Stimulated activated CD8-positive, alpha-beta memory T cell treated with anti-CD3 and anti-CD28 coated beads, Interleukin-15, amount 100 ng/mL, for 48 hours (primary cell): ENCODE measurements at places on chromosomes 16 and 17.

GRCh38 chr16:21626659-21627277 is 25.6 kb downstream of the IGSF6 start:
- DNase-seq, result no peak

DNA sequence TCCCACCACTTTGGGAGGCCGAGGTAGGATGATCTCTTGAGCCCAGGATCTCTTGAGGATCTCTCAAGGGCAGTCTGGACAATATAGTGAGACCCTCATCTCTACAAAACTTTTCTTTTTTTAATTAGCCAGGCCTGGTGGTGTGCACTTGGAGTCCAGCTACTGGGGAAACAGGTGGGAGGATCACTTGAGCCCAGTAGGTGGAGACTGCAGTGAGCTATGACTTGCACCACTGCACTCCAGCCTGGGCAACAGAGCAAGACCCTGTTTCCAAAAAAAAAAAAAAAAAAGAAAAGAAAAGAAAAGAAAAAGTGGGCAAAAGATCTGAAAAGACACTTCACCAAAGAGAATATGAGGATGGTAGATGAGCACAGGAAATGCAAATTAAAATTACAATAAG is 15.0 kb downstream of the RAB40B start:
- no peak for DNase-seq

DNA sequence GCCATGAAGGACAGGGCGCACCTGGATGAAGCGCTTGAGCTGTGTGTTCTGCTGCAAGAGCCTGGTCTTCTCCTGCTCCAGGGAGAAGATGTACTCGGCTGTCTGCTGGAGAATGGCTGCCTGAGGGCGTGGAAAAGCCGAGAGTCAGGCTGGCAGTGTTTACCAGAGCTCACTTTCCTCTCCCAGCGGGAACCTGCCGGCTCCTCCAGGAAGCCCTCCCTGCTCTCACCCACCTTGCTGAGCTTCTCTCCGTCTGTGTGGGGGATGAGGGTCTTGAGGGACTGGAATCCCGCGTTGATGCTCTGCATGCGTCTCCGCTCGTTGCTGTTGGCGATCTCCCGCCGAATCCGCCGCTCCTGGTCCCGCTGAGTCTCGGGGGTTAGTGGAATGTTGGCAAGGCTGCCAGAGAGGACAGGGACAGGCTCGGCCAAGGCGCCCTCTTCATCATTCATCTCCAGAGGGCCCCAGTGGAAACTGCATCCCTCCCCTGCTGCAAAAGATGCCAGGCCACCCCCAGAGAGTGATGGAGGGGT is 10.5 kb downstream of the TFAP4 start:
- DNase-seq, result no peak

DNA sequence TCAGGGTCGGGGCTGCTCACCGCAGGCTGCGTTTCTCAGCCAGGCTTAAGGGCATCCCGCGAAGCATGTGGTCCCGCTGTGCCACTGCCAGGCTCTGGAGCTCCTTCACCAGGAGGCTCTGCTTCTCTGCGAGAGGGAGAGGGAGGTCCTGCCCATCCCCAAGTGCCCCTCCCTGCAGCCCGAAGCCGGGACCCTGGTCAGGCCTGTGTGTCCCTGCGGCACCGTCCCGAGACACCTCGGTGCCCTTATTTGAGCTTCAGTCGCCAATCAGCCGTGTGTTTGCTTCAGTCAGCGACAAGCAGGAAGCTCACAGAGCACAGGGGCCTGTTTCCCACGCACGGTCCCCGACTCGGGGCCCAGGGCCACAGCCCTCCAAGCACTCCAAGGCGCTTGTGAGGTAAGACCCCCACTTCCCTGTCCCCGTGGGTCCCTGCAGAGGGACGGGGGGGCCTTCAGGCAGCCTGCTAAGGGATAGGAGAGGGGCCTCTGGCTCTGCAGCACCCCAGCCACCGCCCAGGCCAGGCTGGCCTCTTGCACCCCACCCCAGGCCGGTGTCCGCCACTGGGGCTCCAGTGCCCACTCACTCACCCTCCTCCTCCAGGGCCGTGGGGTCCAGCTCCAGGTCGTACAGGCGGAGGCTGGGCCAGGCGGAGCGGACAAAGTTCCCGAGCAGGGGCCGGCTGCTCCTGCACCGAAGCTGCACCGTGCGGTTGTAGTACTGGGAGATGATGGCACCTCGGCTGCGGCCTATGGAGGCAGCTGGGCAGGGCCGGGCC is 3.2 kb downstream of the TMC6 start:
- DNase-seq, result no peak

GRCh38 chr16:51119973-51120729 is 30.9 kb downstream of the SALL1 start:
- DNase-seq, result no peak

GRCh38 chr16:22348291-22348690 is 26.1 kb downstream of the CDR2 start:
- DNase-seq, result no peak

DNA sequence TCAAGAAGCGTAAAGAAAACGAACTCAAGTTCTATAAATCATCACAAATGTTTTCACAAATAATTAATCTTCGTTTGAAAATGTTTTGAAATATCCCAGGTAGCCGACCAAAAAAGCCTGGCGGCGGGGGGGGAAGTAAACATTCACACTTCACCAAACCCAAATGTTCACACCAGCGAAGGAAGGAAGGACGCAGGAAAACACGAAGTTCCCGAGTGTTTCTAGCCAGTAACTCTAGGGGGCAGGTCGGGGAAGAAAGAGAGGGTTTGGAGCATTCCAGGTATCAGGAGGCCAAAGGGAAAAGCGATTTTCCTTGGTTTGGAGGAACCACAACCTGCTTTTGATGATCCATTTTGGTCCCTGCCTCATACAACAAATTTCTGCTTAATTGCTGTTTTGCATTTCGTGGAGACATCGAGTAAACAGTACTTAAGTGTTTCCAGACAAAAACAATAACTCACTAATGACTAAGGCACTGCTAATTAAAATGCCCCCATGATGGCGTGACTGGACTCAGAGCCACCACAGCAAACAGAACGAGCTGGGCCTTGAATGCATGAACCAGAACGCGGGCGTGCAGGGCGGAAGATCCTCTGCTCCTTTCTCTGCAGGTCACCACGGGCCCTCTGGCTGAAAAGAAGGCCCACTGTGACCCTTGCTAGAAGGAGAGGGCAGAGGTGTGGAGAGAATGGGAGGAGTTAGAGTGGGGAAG is 16.6 kb downstream of the ZFHX3 start:
- no peak for DNase-seq

DNA sequence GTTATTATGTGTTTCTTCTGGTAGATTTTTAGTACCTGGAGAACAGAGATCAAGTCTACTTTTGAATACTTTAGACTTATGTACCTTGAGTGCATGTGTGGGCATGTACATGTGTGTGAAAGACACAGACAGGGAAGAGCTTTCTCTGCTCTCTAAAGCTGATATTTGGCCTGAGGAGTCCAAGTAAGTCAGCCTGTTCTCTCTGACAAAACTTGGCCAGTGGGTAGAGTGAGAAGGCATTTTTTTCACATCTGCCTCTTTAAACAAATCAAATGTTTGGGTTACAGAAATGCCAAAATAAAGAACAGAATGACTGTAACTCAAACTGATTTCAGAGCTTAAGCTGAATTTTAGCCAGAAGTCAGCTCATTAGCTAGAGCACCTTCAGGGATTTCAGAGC is 309.7 kb upstream of the DYNLRB2 start:
- DNase-seq, result no peak

DNA sequence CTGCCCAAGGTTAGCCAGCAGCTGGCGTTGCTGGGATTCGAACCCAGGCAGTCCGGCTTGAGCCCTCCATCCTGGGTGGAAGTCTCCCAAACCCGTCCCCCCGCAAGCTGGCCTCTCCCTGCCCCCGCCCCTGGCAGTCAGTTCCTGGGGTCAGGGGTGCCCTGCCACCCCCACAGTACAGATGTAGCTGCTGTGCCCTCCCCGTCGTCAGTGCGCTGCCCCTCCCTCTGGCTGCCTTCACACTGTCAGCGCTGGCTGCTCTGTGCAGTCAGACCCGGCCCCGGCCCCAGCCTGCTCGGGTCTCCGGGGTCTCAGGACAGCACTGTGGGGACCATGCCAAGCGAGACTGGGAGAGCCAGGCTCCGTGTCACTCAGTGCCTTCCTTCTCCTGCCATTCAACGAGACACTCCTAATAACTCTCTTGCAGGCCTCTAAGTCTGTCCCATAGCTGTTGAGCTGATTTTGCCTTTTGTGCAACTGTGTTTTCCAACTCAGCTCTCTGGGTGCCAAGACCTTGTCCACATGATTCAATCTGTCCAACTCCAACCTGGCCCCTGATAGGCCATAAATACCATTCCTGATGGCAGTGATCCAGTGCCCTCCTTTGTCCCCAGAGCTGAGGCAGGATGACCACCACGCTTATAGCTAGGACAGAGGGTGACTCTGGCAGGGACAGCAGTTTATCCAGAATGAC is 55.5 kb upstream of the IL34 start:
- no peak for DNase-seq

GRCh38 chr17:73800893-73801292 is 156.6 kb upstream of the SDK2 start:
- DNase-seq, result no peak

DNA sequence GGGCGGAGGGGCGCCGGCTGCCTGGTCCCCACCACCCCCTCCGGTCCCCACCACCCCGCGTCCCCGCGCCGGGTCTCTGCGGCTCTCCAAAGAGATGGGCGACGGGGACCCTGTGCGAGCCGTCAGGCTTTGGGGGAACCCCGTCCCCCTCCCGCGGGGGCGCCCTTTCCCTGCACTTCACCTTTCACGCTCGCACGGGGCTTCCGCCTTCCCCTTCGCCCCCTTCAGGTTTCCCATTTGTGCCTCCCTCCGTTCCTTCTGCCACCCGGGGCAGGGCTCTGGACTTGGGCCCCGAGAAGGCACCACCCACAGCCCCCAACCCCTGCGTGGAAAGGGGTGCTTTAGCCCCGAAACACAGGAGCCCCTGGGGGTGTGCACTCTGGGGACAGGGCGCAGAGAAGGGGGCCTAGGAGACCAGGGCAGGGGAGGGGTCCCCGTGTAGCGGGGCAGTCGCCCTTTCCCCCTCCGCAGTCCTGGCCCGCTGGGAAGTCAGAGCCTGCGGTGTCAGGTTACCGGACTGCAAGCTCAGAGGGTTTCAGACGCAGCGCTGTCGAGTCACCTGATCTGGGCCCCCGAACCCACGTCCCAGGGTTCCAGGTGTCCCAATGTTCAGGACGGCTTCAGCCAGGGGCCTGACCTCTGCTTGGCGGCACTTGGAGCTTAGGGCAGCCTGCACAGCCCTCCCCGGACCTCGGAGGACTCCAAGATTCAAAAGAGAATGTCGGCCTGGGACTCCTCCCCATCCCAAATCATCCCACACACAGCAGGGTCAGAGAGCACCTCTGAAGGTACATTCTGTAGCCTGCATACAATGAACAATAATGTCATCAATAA is 6.7 kb upstream of the CCDC92B start:
- no peak for DNase-seq

DNA sequence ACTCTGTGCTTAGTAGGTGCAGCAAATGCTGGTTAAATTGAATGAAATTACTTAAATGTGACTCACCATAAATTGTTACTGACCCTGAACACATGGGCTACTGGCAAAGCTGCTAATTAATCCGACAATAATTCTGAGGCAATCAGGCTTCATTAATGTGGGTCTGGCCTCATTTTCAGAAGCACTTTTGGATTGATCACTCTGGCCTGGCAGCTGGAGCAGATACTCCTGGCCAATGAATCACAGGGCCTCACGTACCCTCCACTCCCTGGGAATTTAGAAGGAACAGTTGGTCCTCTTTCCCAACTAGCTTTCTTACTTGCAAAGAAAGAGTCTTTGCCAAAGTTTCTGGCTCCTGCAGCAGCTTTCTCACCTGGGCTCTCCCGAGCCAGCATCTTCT is 162.0 kb upstream of the ZKSCAN2 start:
- no peak for DNase-seq

- DNase-seq, result no peak
These were observed 213.9 kb downstream of the CBLN1 start for GRCh38 chr16:49067776-49068175.

DNA sequence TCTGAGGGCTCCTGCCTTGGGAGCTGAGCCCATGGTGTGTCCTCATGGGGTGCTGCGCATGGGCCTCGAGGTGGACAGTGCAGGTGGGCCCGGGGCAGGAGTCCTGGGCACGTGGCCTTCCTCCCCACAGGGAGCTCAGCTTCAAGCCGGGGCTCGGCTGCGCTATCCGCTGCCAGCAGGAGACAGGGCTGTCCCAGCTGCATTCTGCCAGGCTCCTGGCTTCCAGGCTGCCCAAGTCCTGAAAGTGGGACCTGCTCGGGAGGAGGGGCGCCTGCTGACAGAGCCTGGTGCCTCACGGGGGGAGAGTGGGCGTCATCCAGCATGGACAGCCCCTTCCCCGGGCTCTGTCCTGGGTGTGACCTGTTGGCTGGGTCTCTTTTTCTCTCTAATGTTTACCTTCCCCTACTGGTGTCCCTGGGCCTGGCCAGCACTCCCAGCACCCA is 7.1 kb downstream of the TRAF7 start:
- DNase-seq, result no peak

DNA sequence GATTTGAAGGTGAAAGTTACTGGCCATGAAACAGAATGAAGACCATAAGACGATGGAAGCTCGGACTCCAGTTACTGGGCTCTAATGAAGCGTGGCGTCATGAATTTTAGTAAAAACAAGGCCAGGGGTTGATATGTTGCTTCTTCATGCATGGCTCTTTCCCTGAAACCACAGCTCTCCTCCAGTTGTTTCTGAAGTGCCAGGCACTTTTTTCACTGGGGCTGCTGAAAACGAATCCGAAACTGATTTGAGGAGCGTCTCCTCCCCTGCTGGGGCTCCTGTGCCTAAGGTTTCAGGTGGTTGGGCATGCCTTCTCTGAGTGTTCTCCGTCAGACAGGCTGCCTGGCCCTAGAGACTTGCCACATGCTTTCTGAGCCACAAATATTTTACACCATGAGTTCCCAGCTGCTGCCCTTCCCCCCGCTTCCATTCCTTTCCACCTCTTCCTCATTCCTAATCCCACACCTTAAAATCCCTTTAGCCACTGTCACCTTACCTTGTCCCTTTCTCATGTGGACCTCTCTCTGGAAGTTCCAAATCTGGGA is 3.7 kb upstream of the MYL4 start:
- no peak for DNase-seq

- no peak for DNase-seq
These were observed 16.2 kb upstream of the NAGLU start for GRCh38 chr17:42519546-42520491.

GRCh38 chr16:56691885-56692284 is 9.6 kb downstream of the MT1X start:
- no peak for DNase-seq

GRCh38 chr16:49022351-49022963 is 259.2 kb downstream of the CBLN1 start:
- DNase-seq, result no peak

GRCh38 chr17:75875182-75875939 is 3.0 kb downstream of the TRIM47 start:
- DNase-seq, result no peak

GRCh38 chr17:68468788-68469187 is 11.5 kb upstream of the WIPI1 start:
- no peak for DNase-seq

DNA sequence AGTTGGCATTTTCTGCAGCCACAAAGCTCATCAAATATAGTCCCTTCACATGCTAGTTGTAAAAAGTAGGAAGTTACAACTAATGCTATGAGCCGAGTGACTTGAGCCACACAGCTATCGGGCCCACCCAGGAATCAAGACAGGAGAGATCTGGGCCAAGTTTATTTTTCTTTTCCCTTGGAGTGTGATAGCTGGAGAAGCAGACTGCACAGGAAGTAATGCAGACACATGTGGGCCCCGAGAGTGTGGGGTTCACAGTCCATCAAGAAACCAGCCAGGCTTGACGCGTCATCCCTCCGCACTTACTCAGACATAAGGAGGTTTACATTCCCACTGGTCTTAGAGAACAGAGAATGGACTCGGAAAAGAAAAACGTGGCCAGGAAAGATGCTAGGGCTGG is 403.1 kb upstream of the CDH11 start:
- no peak for DNase-seq

- DNase-seq, result no peak
These were observed 407.6 kb downstream of the MAF start for GRCh38 chr16:79192904-79193303.
